ENCODE measurements at places on chromosomes 6 and 20. TPM values are rescaled to one million over a fixed set of nuclear protein-coding genes. Genes with fewer than 3 reads are reported as not detected.

Gene BEND6
- total RNA-seq, result 4.0 TPM

Gene ZNF391
- 1.3 TPM for total RNA-seq

Gene PLA2G7
- total RNA-seq, result not detected

Gene IPCEF1
- total RNA-seq, result not detected

Gene TAAR6
- total RNA-seq, result not detected

Gene ULBP3
- total RNA-seq, result 19.3 TPM

Gene GPR6
- not detected for total RNA-seq

Gene GOPC
- total RNA-seq, result 21.8 TPM

Gene SLC17A1
- not detected for total RNA-seq

Gene MAP7
- 0.90 TPM for total RNA-seq

Gene RIPOR2
- total RNA-seq, result 9.2 TPM

Gene PDYN
- total RNA-seq, result not detected

Gene ENPP5
- total RNA-seq, result 0.36 TPM

Gene EDN1
- 111 TPM for total RNA-seq

Gene VSTM2L
- total RNA-seq, result 3.2 TPM
